ENCODE measurements at places on chromosomes 16 and 17.

DNA sequence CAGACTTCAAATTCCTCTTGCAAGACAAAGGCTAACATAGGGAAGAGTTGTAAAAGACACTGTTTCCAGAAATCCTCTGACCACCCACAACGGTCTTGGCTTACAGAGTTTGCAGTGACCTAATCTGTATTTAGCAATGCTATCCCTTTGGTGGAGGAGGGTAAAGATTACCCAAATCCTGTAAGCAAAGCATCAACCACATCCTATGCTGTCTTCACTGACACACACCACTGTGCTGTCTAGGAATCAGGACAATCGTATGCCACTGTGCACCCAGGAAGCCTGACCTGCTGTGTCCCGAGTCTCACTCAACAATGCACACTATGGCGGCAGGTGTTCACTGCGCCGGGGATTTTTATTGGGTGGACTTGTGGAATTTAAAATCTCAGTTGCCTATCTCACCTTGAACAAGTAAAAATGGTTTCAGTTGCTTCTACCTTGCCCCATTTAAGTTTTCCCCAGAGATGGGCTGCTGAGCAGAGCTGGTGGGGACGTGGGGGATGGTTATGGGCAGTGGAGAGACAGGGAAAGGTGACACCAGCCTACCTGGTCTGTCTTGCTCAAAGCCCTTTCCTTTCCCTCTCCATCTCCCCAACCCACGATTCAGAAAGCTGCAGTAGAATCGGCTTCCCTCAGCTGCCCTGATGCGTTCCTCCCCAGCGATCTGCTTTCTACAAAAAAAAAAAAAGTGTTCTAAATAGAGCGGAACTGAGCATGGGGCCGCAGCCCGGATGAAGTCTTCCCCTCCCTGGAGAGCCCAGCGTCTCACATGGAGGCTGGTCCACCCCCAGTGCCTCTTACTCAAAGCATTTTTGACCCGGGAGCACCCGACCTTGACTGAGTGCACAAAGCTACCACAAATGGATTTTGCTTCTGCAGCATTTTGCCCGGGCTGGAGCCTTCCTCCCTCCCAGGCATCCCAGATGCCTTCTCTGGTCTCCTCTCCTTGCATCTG, 271.5 kb downstream of the SOX9 start:
- DNase-seq: no peak

DNA sequence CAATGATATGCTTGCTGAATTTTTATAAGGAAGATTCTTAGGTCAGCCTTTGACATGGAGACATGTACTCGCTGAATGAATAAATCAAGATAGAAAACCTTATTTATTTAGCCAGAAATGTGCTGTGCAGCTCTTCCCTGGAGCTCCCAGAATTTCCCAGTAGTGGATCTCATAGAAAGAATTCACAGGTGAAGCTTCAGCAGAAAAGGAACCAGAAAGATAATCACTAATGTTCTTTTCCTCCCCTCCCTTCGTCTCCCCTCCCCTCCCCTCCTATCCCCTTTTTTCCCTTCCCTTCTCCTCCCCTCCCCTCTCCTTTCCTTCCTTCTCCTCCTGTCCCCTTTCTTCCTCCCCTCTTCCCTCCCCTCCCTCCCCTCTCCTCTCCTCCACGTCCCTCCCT, 158.2 kb downstream of the MAP2K6 start:
- DNase-seq: no peak

GRCh38 chr17:41096055-41096454, 1.9 kb downstream of the KRTAP4-8 start:
- DNase-seq: no peak

DNA sequence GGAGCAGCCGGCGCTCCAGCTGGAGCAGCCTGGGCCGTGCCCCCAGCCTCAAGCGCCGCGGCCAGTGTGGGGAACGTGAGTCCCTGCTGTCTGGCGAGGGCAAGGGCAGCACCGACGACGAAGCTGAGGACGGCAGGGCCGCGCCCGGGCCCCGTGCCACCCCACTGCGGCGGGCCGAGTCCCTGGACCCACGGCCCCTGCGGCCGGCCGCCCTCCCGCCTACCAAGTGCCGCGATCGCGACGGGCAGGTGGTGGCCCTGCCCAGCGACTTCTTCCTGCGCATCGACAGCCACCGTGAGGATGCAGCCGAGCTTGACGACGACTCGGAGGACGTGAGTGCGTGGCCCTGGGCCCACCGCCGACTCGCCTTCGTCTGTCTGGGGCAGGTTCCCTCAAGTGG, 16.0 kb downstream of the TPSG1 start:
- no peak for DNase-seq

- peak; percentile 18 for DNase-seq
Observed at GRCh38 chr17:20944014-20944865, 98.6 kb downstream of the USP22 start.

DNA sequence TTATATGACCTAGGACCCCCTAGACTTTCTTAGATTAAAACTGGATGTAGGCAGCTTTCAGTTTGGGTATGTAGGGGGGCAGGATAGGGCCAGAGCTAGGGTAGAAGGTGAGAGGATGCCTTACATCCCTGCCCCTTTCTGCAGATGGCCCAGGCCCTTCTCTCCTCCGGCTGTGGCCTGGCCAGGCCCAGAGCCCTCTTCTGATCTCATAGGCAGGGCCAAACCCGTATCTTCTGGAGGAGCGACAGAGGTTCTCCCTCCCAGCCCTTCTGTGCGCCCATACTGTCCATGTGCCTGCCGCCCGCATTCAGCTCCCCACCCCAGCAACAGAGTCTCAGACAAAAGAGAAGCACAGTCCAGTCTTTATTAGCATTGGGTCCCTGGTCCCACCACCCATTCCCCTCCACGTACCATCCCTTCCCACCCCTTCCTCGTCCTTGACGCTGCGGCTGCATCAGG, 2.0 kb upstream of the TSPOAP1 start:
- DNase-seq: peak; percentile 42

DNA sequence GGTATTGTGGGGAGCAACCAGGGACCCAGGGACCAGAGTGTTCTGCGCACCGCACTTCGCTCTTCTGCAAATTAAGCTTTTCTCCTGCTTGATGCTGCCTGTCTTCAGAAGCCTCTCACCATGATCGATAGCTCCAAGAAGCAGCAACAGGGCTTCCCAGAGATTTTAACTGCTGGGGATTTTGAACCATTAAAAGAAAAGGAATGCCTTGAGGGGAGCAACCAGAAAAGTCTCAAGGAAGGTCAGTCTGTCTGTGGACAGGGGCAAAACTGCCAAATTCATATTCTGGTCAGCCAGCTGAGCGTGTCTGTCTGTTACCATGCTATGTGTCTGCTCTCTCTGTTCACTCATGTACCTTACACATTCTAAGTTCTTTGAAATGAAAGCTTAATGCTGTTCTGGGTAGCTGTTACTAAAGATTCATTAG, 115.7 kb downstream of the MRTFB start:
- DNase-seq: no peak

DNA sequence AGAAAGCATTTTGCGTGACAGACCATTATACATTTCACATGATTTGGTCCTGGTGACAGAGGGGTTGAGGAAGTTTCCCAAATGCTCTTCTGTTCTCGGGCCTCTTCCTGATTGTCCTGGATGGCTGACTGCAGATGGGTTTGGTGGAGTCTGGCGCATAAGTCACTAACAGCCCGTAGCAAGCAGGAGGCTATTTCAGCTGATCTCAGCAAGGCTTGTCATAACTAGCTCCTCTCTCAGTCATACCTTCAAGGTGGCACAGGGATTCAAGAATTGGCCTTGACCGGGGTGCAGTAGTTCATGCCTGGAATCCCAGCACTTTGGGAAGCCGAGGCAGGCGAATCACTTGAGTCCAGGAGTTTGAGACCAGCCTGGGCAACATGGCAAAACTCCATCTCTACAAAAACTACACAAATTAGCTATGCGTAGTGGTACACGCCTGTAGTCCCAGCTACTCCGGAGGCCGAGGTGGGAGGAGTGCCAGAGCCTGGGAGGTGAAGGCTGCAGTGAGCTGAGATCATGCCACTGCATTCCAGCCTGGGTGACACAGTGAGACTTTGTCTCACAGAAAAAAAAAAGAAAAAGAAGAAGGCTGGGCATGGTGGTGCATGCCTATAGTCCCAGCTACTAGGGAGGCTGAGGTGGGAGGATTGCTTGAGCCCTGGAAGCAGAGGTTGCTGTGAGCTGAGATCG, 68.9 kb upstream of the HAS3 start:
- no peak for DNase-seq

DNA sequence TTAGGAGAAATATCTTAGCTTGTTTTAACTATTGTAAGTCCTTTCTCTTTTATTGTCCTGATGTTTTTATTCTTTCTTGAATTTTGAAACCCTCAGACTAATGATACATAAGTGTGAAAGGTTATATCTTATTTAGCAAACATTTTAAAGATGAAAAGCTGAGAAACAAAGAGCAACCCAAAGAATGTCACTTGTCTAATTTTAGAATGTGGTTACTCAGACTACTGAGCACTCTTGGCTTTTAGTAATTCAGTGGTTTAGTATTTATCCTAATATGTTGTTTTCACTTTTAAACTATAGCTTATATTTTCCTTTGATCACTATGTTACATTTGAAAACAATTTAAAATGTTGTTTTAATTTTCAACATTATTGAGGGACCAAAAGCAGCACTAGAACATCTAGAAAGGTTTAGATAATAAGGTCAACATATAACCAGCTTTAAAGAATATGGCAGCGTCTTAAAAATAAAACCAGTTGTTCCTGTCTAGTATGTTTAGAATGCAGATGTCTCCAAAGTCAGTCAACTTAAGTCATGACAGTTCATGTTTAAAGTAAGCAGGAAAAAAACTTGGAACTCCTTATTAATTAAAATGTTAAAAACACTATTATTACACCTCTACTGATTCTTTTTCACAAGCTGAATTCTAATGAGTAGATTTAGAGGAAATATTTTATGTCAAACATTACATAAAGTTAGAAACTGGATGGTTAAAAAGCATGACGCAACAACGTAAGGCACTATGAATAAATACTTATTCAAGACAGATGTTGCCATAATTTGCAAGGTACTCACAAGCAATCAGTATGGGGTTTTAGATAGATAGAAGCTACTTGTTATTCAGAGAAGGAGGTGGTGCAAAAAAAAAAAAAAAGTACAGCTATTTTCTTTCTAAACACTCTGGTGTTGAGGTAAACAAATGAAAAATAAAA, 2.4 kb downstream of the MBTD1 start:
- DNase-seq: no peak

All from CD4-positive, alpha-beta T cell treated with Interleukin-12 subunit alpha and Interleukin-12 subunit beta, for 1 hour (primary cell).